Stimulated activated CD8-positive, alpha-beta memory T cell treated with anti-CD3 and anti-CD28 coated beads, Interleukin-4, amount 100 ng/mL, for 24 hours (primary cell): ENCODE measurements at places on chromosomes 6 and 20.

DNA sequence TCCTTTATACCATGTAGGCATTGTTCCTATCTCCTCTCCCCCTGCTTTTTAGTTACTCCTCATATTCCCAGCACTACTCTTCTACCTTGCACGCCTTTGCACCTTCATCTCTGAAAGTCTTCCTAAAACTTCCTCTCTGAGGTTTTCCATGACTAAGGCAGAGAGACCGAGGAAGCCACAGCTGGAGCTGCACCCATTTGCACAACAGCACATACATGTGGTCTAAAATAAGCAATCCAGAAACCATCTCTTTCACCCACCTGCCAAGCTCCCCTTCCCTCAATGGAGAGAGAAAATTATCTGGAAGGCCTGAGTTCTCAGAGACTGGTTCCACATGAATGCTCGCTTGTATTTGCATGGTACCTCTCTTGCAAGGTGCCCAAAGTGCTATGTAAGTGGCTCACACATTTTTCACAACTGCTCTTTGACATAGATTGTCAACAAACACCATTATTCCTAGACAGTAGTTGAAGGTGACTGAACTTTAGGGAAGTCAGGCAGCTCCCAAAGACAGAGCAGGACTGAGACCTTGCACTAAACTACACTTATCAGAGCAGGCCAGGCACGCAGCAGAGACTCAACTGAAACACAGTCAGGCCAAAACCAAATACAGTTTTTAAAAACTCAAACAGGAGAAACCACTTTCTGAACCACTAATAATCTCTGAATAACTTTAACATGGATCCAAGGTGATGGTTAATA lies 313.2 kb downstream of the TFAP2A start:
- DNase-seq, result no peak

DNA sequence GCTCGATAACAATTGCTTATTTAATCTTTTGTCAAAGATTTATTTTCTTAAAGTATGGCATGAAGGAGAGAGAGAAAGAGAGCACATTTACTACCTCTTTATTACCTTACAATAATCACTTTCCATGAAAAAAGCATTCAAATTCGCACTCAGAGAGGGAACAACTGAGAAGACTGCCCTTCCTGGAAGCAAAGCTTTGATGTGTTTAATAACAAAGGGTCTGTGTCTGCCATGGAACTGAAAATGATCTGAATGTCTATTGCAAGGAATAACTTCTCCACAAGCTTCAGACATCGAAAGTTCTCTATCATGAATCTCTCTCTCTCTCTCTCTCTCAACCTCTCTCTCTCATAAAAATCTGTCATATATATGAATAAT lies 308.9 kb downstream of the HDGFL1 start:
- DNase-seq, result no peak

DNA sequence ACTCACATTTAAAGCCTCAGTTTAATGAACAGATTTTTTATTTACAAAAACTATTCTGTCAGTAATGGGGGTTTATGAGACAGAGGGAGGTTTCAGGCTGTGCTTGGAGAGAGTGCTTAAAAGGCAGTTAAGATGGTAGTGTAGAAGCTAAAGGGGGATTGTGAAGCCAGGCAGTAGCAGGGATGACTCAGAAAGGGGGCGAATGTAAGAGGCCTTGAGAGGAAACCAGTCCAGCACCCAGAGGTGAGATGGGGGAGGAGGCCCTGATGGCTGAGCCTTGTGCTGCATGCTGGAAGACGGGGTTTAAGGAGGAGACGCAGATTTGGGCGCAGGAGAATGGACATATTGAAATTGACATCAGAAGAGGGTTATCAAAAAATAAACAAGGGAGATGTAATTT lies 6.6 kb upstream of the SERPINB9 start:
- no peak for DNase-seq

GRCh38 chr6:156348849-156349248 lies 428.3 kb upstream of the ARID1B start:
- DNase-seq, result no peak

GRCh38 chr20:46215913-46216707 lies 92.2 kb downstream of the CDH22 start:
- no peak for DNase-seq

GRCh38 chr20:63100926-63101699 lies 94.3 kb upstream of the BHLHE23 start:
- no peak for DNase-seq

DNA sequence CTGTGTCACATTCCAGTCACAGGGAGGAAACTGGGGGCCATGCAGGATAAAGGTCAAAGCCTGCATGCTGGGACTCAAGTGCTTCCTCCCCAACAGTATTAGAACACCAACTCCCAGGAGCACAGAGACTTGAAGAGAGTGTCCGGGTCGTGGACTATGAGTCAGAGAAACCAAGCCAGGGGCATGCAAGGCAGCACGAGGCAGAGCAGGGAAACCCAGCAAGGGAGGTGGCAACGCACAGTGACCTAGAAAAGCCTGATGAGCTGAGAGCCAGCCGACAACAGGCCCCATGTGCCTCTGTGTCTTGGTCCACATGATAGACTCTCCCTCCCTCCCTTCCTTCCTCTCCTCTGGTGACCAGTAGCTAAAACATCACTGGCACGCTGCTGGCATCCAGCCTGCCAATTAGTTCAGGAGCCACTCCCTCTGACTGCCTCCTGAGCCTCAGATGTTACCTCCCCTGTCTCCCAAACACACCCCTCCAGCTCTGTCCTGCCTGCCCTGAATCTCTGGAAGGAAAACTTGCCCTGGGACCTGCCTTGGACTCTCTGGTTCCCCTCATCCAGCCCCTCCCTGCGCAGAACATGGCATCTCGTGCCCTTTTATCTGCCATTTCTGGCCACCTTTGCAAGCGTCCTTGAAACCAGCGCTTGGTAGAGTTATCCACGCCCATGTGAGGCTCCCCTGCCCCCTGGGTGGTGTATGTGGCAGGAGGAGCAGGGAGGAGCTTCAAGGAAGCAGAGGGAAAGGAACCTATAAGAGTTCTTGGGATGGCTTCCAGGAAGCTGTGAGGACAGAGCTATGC lies 16.2 kb upstream of the RNF39 start:
- DNase-seq, result no peak

DNA sequence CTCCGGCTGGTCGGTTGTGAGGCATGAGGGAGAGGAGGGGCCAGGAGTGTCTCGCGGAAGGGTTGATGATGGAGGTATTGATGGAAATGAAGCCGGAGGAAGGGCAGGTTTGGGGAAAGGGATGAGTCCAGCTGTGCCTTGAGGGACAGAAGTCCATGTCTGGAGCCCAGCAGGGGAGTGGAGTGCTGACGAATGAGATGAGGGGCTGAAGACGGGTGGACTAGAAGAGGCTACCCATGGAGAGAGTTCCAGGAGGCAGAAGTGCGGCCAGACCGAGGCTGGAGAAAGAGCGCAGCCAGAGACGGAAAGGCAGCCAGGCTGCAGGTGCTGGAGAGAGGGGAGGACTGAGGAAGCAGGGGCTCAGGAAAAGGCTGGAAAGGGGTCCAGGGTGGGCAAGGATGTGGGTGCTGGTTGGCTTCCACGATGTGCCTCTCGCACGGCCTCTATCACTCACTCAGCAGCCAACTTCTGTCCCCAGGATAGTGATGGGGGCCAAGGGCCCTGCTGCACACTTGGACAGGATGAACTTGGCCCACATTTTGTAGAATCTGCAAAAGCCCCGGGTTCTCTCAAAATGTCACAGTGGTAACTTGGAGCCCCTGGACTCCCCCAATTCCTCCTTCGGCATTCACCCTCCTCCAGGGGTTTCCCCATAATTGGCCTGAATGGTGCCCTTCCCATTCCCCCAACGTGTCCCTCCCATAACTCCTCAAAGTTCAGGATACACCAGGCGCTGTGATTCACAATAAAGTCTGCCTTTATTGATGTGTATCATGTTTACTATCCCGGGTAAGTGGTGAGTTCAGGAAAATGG lies 627 bp upstream of the EIF6 start:
- no peak for DNase-seq

DNA sequence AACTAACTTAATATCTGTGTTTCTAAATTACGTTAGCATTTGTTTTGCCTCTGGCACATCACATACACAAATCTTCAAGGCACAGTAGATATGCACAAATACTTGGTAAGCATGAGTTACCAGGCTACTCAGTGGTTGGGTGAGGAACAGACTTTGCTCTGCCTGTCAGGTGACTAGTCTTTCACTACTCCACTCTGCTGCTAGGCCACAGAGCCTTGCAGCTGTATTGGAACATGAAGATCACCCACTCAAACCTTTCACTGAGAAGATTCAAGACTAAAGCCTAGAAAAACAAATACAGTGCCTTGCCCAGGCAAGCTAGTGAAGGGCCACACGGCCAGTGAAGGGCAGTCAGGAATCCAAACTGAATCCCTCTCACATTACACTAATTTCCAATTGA lies 47.0 kb downstream of the DTNBP1 start:
- DNase-seq, result no peak

DNA sequence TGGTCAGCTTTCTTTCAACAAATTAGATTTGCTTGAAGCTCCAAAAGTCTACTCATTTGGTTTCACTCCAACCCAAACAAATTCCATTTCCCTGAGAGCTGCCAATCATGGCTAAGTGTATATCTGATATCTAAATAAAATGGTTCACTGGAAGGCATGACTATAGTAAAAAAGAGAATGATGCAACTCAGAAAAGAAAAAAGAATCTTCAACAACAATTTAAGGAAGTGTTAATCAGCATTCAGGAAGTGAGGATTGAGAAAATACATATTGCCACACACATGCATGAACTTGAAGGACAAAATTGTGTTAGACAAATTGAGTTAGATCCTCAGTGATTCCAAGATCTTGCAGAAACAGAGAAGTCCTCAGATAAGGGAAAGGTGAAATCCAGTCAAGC lies 972.9 kb upstream of the FLRT3 start:
- no peak for DNase-seq

GRCh38 chr20:57361517-57361916 lies 10.5 kb downstream of the RAE1 start:
- no peak for DNase-seq

DNA sequence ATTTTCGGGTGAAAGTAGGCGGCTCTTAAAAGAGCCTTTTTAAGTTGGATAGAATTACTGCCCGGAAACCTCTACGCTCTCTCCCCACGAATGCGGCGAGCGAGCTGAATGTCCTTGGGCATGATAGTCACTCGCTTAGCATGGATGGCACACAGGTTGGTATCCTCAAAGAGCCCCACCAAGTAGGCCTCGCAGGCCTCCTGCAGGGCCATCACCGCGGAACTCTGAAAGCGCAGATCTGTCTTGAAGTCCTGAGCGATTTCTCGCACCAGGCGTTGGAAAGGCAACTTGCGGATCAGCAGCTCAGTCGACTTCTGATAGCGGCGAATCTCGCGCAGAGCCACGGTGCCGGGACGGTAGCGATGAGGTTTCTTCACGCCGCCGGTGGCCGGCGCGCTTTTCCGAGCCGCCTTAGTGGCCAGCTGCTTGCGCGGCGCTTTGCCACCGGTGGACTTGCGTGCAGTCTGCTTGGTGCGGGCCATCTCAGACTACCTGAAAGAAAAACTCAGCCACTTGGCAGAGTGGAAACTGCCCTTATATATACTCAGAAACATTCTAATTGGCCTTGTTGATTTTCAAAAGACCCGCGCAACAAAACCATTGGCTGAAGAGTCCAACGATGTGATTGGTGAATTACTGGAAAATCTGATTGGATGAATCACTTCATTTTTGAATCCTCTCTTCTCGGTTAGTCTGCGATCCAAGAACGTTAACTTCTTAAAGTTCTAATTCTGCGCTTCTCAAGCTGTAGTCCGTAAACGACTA lies 93.9 kb upstream of the BTN3A2 start:
- peak; percentile 47 for DNase-seq

DNA sequence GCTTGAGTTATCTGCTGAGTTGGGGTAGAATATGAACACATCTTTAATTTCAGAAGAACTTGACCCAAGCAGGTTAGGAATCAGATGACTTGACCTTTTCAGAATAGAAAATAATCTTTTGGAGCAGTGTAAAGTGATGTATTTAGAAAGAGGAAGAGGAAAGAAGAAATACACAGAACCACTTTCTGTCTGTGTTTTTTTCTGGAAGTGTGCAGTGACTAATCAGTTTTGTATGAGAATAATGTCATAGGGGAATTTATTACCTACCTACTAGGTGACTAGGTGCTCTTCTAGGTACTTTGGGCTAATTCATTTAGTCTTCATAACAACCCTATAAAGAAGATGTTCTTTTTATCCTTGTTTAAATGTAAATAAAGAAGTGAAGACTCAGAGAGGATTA lies 3.0 kb downstream of the PPP1R14C start:
- no peak for DNase-seq

DNA sequence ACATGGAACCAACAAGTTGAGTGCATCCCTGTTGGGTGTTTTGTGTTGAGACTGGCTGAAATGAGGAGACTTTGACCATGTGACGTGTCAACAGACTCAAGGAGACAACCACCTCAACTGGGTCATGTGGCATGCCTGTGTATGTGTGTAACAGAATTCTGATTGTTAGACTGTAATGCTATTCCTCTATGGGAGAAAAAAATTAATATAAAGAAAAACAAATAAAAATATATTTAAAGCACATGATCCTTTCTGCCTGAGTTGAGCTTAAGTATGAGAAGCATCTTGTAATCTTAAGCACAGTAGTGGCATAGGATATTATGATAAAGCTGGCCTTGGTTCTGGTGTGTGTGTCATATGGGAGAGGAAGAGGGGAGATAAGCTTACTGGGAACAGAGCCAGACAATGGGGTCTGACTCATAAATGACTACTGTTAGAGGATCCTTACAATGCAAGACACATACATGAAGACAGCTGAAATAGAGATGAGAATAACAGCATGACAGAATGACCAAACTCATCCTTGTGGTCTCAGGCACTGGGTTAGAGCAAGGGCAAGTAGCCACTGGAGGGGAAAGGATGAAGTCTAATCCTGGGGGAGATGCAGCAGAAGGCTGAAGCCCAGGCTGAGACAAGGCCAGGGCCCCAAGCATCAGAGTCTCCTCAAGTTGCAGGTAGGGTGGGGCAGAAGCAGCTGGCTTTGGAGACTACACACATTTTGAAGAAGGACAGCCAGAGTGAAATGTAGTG lies 9.2 kb downstream of the TP53INP2 start:
- no peak for DNase-seq

GRCh38 chr6:14992382-14992781 lies 253.5 kb upstream of the JARID2 start:
- DNase-seq, result no peak

GRCh38 chr6:130505808-130506598 lies 140.2 kb downstream of the TMEM200A start:
- DNase-seq, result no peak

DNA sequence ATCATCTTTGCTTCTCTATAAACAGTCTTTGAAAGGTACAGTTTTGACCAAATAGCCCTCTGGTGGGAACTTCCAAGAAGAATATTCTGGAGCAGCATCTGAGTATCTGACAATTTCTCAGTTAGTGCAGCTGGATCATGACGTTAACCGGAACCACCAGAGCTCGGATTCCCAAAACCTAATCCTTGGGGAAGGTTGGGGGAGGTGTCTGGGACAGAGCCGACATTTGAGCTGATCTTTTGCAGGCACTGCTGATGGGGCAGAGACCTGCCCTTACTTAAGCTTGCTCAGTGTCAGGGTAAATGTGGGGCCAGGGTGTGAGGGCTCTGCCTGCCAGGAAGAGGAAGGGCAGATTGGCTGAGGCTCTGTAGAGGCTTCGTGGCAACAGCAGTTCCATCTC lies 416.6 kb downstream of the DHX35 start:
- no peak for DNase-seq
